ENCODE measurements at places on chromosomes 16 and 17.

GRCh38 chr16:49755716-49756505, 100.0 kb downstream of the ZNF423 start:
- DNase-seq = no peak

GRCh38 chr17:81846743-81847689, 12.2 kb upstream of the PPP1R27 start:
- no peak for DNase-seq

DNA sequence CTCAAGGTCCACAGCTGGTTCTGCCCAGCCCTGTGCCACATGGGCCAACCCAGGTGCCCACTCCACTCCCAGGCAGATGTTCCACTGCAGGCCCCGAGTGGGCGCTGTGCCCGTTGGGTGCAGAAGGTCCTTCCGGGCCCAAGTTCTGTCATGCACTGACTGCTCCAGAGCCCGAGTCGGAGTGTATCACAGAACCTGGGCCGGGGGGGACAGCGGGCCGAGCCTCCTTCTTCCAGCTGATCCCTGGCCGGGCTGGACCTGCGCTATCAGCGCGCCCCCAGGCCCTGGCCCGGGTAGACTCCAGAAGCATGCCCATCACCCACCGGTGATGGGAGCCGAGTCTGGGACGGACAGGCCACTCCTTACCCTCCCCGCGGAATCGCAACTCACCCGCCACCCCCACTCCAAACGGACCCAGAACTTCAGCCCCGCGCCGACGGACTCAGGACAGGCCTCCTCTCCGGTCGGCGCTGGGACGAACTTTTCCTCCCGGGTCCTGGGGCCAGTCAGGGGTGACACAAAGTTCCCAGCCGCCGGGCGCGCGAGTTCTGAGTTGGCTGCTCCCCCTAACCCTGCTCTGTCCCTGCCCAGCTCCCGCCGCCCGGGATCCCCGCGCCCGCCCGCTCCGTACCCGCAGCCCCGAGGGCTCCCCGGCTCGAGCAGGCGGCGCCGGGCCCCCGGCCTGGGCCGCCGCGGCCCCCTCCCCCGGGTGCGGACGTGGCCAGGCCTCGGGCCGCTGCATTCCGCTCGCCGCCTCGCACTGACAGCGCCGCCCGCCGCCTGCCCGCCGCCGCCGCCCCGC, at the start of gene COPZ2:
Gene COPZ2, minus strand, starts transcription at position 762 of the 802 bp plus-strand sequence. Its CDS starts 20 bp downstream, at position 742.
- DNase-seq = peak; percentile 18

DNA sequence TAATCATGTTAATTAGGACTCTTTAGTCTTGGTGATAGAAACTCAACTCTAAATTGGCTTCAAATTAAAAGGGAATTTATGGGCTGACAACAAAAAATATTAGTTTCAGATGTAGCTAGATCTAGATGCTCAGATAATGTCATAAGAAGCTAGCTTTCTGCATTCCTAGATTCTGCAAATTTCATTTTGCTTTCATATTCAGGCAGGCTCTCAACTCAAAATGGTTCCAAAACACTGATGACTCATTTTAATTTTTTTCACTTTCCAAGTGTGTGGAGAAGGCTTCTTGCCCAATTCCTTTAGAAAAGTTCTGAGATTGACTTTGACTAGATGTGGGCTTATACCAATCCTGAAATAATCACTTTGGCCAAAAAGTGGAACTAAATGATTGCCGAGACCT, 236.7 kb upstream of the GOT2 start:
- no peak for DNase-seq

All from GF-D8 (cell line).